ENCODE measurements at places on chromosomes 13 and 19.

- no peak for DNase-seq
These were observed 788 bp upstream of the RTBDN start for GRCh38 chr19:12834976-12835757.

- DNase-seq, result no peak
These were observed 112.9 kb upstream of the IRS2 start for GRCh38 chr13:109899316-109899715.

GRCh38 chr19:662207-662961, 630 bp downstream of the RNF126 start:
- no peak for DNase-seq

- DNase-seq, result no peak
These were observed 31.8 kb downstream of the DNM2 start for GRCh38 chr19:10749435-10750384.

DNA sequence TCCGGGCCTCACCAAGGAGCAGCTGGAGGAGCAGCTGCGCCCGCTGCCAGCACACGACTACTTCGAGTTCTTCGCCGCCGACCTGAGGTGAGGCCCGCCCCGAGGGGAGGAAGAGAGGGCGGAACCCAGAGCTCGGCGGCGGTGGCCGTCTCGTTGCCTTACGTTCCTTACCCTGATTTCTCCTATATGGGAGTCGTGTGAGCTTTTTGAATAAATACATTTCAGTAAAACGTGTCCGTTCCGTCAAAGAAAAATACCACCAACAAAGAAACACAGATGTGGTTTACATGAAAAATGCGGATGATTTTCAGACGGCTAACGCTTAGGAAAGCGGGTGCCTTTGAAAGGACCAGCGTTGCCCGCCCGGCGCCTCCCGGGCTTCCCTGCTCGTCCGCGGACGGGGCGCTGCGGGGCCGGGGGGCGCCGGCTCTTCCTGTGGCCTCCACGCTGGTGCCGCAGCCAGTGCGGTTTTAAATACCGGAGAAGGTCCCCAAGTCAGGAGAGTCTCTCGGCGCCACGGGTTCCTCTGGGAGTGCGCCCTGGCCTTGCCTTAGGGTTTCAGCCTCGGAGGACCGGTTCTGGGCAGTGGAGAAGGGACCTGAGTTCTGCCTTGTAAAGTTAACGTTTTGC, 755 bp downstream of the UPF3A start:
- no peak for DNase-seq

DNA sequence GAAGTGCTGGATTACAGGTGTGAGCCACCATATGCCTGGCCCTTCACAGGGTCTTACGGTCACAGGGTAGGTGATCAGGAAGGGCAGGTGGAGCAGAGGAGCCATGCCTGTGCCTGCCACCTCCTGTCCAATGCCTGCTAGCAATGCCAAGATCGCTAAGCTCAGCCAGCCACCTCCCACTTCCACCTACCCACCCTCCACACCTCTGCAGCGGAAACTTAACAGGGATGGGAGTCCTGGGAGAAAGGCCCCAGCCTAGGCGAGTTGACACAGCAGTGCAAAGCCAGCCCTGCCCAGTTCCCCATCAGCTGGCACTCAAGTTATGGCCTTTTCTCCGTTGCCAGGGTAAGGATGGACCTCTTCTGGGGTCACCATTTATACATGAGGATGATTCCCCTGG, 15.9 kb upstream of the FCHO1 start:
- no peak for DNase-seq

All from NCI-H1417 treated with DMSO at 0.1 percent for 48 hours (cell line).